ENCODE measurements at places on chromosomes 11 and 22.

- no peak for DNase-seq
Observed at GRCh38 chr11:69215216-69215615, 59.5 kb downstream of the SMIM38 start.

GRCh38 chr11:134538742-134539141, 126.7 kb upstream of the B3GAT1 start:
- no peak for DNase-seq

DNA sequence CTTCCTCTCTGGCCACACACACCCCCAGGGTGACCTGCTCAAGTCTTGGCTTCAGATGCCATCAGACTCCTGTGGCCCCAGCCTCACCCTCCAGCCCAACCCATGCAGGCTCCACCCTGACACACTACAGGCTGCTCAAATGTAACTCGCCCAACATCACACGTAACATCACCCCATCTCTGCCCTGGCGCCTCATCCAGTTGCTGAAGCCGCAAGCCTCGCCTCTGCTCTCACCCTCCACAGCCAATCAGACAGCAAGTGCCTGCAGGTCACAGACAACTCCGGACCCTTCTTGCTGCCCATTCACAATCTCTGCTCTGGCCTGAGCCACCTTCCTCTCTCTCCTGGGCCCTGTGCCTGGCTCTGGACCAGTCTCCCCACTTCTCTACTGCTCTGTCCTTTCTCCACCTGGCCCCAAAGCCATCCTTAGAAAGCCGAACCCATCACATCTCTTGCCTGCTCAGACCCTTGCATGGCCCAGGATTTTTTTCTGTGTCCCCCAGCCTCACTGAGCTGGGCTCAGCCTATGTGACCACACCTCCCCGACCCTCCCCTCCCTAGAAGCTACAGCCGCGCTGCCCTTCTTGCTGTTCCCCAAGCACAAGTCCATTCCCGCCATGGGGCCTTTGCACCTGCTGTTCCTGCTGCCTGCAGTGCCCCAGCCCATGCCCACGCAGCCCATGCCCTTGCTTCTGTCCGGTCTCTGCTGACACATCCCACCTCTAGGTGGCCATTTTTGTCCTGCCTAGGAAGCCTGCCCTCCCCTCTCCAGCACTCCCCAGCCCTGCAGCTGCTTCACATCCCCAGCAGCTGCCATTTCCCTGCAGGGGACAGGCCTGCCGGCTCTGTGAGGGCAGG, 333.9 kb downstream of the CTTN start:
- no peak for DNase-seq

DNA sequence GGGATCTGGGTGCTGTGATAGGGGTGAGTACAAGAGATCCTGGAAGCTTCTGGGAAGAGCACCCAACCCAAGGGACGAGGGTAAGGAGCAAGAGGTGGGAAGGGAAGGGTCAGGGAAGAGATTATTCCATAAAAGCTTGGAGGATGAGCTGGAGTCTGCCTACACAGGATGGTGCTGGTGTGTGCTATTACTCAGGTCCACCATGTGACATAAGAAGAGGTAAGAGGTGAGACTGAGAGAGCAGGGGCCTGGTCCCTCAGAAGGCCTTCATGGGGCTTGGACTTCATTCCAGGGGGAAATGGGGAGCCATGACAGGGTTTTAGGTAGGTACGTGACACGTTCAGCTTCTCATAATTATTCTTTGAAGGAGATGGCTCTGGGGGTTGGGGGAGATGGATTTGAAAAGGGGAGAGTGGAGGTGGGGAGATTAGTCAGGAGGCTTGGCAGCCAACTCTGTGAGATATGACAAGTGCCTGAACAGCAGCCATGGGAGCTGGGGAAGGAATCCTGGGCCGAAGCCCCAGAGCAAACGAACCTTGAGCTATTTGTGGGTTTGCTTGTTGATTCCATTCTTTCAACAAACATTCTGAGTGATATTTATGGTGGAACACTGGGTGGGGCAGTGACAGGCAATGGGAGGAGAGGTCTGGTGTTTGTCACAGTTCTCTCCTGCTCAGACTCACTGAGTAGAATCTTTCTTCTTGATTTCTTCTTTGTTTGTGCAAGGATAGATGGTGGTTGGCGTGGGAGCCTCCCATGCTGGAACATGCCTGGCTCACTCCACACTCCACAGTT, 11.2 kb upstream of the NCAM1 start:
- DNase-seq: no peak

- DNase-seq: peak; percentile 71
Observed at GRCh38 chr11:113314389-113315301, at the start of gene TTC12. Gene TTC12, plus strand, starts transcription at chr11:113314583. Its CDS starts 1,675 bp downstream, at chr11:113316258.

DNA sequence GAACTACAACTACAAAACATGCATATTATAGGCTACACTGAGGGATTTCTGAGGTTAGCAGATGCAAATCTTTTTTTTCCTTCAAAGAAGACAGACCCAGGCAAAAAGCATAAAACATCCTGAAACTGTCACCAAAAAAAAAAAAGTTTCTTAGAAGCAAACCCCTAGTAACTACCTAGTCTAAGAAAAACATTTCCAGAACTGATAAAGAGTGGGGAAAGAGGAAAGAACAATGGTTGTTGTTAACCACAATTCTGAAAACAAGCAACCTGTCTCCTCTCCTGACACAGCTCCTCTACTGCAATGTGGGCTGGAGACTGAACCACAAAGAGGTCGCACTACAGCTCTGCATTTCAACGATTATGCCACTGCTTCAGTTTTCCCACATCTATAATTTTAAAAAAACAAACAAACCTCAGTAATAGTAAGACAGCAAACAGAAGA, 15.0 kb downstream of the DENND5A start:
- no peak for DNase-seq

DNA sequence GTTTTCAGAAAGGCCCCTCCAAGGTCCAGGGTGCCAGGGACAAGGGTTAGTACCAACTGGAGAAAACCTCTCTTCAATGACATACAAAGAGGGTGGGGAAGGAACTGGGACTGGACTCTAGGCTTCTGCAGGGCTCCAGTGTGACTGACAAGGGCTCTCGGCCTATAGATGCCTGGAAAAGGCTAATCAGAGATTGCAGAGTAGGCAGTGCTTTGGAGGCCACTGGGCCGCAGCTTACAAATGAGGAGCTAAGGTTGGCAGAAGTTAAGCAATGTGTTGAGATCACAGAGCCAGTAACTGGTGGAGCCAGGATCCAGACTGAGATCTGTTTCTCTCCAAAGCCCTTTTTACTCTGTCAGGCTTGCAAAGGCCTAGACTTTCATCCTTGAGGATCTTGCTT, 7.4 kb upstream of the DGKZ start:
- DNase-seq: no peak

GRCh38 chr11:81941998-81942397, 791.7 kb downstream of the FAM181B start:
- DNase-seq: no peak

DNA sequence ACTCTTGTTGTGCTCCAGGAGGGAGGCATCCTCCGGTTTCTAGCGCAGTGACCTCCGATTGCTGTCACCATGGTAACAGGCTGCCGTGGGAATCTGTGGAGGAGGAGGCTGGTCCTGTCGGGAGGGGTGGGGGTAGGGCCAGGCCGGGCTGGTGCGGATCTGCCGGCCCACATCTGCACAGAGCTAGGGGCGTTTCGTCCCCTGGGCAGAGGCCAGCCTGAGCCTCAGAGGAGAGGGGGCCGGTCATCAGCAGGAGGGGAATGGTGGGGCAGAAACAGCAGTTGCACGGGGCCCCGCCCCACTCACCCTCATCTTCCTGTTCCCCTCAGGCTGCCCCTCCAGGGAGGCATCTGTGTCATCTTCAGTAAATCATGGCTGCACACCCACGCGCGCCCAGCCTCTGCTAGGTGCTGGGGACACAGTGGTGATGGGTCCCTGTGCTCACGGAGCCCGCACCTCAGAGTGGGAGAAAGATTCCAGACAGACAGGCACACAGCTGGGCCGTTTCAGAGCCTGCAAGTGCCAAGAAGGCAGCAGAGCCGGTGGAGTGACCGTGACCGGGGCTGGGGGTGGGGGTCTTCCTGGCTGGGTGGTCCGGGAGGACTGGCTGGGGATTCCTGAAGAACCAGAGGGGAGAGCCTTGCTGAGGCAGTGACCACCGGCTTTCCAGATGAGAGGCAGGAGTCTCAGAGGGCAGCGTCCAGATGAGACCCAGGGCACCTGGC, 120.5 kb downstream of the CACNA1I start:
- DNase-seq: peak; percentile 7

DNA sequence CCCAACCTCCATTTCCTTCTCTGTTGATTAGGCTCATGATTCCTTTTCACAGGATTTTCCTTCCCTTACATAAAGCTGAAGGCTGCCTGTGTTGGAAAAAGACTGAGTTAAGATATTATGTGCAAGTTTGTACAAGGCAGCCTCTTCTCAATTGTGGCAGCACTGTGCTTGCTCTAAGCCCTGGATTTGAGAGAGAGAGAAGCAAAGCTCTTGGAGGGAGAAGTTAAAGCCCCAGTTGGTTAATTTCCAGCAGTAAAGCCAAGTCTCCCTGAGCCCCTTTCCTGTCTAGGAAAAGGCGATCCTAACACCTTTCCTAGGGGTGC, 128.3 kb upstream of the SESN3 start:
- no peak for DNase-seq

GRCh38 chr11:108593214-108593922, at the start of gene EXPH5:
Gene EXPH5, minus strand, starts transcription at chr11:108593768. Its CDS starts 232 bp downstream, at chr11:108593536.
- DNase-seq: peak; percentile 70

DNA sequence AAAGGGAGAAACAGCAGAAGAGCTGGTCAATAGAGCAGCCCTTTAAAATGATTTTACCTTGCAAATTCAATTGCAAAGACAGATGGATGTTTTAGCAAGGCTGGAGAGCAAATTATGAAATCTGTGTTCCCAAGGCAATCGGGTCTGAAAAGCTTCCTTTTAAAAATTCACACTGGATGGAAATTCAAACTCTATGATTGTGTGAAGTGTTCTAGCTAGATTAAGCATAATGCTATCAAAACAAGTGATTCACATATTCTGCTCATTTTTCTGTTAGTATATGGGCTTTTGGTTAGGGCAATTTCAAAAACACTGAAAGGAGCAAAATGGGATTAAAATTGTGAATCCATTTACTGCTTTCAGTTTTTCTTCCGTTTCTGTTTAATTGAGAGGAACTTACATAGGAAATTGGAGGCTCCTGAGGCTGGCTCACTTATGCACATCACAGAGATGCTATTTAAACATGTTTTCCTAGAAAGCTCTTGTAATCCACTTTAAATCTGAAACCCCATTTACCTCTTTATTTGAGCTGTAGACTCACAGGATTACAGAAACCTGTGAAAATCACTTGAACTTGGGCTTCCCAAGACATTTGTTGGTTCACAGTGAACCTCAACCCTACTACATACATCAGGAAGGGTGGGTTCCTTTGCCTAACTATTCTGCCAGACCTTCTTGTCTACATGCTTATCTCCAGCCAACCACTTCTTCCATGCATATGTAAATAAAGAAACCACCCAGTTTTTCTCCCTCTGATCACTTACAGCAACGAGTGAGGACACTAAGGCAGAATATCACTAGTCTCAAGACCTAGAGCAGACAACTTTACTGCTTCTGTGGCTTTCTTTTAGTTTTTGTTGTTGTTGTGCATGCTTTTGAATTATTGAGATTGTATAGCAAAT, 201.9 kb upstream of the PITPNB start:
- no peak for DNase-seq

GRCh38 chr11:118436639-118437207, 431 bp downstream of the KMT2A start:
- DNase-seq: no peak

GRCh38 chr22:46107089-46107664, 43.1 kb upstream of the PPARA start:
- no peak for DNase-seq

- DNase-seq: no peak
Observed at GRCh38 chr11:26618441-26618840, 46.4 kb upstream of the MUC15 start.

- DNase-seq: no peak
Observed at GRCh38 chr11:106761240-106761639, 257.0 kb downstream of the GUCY1A2 start.

- DNase-seq: no peak
Observed at GRCh38 chr11:11444804-11445131, 91.7 kb upstream of the CSNK2A3 start.

GRCh38 chr22:27919942-27920755, 1.1 kb upstream of the PITPNB start:
- DNase-seq: no peak

DNA sequence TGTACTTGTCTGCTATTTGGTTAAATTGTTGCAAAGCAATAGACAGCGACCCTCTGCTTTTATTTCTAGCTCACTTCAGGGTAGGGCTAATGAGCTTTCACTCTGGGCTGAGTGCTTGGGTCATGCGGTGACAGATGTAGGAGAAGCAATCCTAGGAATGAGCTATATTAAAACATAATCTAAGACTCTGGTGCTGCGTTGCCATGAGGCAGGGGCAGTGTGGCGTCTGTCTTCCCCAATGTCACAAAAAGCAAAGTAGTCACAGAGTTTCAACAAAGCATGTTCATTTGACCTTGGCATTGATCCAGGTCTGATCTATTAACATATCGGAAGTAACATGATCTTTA, 55.5 kb upstream of the GRAMD1B start:
- DNase-seq: no peak

DNA sequence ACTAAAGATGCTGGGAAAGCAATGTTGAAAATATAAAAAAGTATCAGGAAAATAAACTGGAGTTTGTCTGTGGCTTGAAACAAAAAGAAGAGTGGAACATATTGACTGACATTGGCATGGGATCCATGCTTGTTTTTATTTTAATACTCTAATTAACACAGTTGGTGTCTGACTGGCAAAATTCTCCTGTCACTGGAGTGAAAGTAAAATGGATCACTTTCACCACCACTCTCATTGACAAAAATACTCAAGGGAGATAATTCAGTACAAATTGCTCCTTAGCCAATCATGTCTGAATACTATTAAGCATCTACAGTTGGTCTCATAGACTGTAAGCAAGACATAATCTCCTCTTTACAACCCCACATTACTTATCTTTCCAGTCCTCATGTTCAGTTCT, 101.8 kb downstream of the DCDC1 start:
- no peak for DNase-seq

DNA sequence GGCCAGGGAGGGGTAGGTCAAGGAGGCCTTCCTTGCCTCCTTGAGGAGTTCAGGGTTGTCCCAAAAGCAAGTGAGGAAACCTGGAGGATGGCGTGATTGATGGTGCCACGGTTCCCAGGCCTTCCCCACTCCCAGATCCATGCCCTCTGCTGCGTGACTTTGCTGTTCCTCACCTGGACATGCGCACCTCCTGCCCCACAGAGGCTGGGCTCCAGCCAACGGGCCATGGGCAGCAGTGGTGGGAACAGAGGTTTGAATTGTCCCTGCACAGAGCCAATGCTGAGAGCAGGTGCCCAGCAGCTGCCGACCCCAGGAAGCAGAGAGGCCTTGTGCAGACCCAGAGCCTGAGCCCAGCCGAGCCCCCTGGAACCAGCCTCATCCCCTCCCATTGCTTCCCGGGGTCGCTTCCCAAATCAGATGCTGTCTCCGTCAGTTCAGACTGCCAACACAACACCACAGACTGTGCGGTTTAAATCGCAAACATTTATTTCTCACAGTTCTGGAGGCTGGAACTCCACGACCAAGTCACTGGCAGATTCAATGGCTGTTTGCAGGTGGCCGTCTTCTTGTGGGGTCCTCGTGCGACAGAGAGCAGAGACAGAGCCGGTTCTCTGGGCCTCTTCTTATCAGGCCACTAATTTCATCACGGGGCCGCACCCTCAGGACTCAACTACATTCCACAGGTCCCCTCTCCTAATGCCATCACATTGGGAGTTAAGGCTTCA, 6.2 kb upstream of the LINC01488 start:
- DNase-seq: no peak

GRCh38 chr11:63165706-63166310, 21.8 kb upstream of the SLC22A24 start:
- no peak for DNase-seq
